ENCODE measurements at places on chromosomes 13 and 19.

DNA sequence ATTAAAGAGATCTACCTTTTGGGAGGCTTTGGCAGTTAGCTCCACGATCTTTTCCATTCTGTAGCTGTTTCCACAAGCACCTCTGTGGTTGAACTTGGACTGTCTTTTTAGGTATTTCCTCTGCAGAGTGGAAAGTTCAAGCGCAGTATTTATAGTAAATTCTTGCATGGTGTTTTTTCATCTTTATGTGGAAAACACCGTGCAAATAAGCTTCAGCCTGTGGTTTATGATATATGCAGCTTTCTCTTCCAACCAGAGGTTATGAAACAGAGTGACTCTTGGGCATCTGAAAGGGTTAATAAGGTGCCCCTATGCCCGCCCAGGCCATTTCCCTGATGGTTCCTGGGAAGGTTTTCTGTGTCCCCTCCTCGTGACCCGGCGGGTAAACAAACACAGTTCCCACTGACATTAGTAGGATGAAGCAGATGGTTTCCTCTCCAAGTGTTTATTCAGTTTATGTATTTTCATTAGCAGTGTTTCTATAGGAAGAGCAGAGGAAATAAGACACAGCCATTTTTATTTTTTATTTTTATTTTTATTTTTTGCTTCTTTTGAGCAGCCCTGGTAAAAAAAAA, 39.7 kb upstream of the RNF113B start:
- no peak for DNase-seq

DNA sequence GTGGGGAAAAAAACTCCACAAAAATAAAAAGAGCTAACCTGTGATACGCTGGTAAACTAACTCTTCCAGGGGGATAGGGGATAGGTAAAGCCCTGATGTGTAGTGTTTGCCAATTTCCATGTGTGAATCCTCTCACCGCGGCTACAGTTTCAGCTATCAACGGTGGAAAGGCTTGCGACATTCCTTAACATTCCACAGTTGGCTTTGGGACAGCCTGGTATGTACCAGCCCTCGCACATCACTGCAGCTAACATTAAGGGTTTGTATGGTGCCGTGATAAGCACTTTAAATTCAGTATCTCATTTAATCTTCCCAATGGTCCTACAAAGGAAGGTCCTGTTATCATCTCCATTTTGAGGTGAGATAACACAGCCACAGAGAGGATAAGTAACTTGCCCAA, 112.4 kb downstream of the KATNAL1 start:
- no peak for DNase-seq

GRCh38 chr19:35775046-35775297, 392 bp upstream of the ARHGAP33 start:
- DNase-seq: no peak

DNA sequence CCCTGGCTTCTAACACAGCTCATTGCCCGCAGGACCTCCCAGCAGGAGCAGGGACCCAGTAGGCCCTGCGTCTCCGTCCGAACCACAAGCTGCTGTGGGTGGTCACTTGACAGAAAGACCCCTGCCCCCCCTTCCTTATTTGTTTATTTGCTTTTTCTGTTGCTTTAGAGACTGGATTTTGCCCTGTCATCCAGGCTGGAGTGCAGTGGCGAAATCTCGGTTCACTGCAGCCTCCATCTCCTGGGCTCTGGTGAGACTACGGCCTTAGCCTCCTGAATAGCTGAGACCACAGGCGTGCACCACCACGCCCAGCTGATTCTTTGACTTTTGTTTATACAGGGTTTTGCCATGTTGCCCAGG, 7.6 kb upstream of the PTBP1 start:
- no peak for DNase-seq

- DNase-seq: no peak
Measured at GRCh38 chr13:35781036-35782000, 304.8 kb upstream of the MAB21L1 start.

GRCh38 chr19:11452620-11453310, 17.3 kb downstream of the PRKCSH start:
- no peak for DNase-seq

DNA sequence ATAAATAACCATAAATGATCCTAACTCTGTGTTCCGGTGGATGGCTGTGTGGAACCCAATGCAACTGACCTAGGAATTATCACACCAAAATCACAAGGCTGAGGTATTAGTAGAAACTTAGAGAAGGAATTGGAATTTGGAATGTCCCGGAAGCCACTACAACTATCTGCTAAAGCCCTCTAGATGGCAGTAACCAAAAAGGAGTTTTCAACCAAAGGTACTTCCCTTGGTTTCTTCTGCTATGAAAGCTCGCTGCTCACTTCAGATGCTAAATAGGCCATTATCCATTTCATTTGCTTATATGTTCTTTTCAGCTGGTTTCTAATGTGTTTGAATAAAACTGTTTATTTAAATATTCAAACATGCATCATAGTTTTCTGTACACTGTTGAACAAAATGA, 1589.1 kb upstream of the SPRY2 start:
- DNase-seq: no peak

GRCh38 chr13:24875566-24875965, 111.6 kb downstream of the RNF17 start:
- DNase-seq: no peak

- DNase-seq: no peak
Measured at GRCh38 chr19:17490411-17490810, 20.1 kb downstream of the SLC27A1 start.

DNA sequence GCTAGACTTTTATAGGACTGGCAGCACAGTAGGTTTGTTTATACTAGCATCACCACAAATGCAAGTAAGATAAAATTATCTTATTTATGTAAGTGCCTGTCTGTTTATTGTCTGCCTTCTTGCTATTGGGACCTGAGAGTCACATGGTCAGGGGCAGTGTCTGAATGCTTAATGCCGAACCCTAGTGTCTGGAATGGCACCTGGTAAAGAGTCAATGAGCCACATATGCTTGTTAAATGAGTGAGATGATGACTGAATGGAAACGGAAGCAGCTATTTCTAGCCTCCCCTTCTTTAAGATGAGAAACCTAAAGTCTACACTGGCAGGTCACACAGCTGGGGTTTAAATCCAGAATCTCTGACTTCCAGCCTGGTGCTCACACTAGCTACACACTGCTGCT, 92.2 kb downstream of the STOML3 start:
- DNase-seq: no peak

GRCh38 chr19:17706750-17707181, 12.5 kb upstream of the MAP1S start:
- DNase-seq: no peak

DNA sequence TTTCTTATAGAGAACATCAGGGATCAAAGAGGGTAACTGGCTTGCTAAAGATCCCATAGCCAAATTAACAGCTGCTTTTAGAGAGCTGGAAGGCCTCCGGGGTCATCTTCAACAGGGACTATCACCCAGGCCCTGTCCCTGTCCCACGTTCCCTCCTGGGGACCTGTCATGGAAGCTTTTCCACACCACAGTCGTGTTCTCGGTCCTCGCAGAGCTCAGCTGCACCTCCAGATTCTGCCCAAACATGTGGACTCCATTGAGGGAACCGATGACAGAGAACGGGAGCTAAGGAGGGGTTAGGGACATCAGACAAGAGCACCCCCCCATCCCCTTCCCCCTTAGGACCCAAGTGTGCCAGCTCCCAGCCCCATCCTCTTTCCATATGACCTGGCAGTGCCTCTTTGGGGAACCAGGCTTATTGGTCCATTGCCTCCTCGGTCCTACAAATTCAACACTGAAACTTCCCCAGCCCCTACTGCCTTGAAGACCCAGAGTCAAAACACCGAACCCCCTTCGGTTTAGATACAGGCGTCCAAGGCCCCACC, 568 bp downstream of the FUZ start:
- no peak for DNase-seq

GRCh38 chr13:90500569-90500968, 846.9 kb upstream of the MIR17HG start:
- no peak for DNase-seq

GRCh38 chr13:76803831-76804230, 82.4 kb downstream of the KCTD12 start:
- DNase-seq: no peak

GRCh38 chr19:54282686-54283470, 2.0 kb upstream of the LILRB2 start:
- no peak for DNase-seq

- no peak for DNase-seq
Measured at GRCh38 chr13:29578300-29579085, 17.0 kb downstream of the SLC7A1 start.

- no peak for DNase-seq
Measured at GRCh38 chr19:29833614-29834261, 21.9 kb downstream of the CCNE1 start.

- DNase-seq: no peak
Measured at GRCh38 chr13:102687520-102687919, 7.3 kb downstream of the METTL21C start.

DNA sequence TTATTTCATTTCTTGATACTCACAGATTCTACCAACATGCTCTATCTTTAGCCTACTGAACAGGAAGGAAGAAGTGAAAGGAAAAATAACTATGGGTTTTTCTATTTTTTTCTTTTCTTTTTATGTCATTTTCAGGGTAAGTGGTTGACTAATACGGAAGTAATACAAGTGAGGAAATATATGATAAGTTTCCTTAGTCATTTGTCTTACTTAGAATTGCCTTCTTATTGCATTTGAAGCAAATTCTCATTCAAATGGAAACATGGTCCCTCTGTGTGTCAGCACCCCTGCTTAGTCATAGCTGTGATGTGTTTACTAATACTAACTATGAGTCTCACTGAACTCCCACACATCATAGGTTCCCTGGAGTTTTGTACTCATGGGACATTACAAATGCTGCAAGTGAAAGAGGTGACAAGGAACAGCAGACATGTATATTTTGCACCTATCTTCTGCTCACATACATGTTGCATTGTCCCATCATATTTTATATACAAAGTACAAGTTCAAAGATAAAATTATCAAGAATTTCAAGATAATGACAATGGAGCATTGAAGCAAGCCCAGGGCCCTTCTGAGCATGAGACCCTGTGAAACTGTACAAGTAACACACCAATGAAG, 60.1 kb downstream of the DCT start:
- no peak for DNase-seq

- no peak for DNase-seq
Measured at GRCh38 chr13:78299832-78300623, 303.3 kb downstream of the POU4F1 start.

- no peak for DNase-seq
Measured at GRCh38 chr19:45472563-45473366, 5.0 kb downstream of the FOSB start.

DNA sequence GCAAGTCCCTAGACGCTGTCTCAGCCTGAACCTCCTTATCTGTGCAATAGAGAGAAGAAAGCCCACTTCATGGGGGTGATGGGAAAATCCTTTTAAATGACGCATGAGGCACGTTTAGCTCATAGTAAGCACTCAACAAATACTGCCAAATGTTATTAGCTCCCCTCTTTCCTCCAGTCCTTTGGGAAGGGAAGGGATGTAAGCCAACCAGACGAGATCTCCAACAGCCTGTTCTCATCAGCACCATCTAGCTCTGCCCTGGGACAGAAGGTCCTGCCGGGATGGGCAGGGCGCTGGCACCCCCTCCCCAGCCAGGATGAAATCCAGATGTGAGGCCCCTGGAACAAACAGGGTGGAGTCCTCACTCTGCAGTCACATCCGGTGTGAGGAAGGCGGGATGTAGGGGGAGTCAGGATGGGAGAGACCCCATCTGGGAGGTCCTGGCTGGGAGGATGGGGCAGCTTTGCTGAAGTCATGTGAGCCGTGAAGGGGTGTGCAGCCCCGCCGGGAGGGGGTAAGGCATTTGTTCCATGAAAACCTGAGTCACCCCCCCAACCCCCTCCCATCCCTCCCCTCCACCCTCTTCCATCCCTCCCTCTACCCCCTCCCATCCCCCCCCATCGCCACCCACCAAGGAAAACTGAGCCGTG, 4.6 kb downstream of the S1PR2 start:
- DNase-seq: no peak

GRCh38 chr13:35865341-35866240, 265.6 kb downstream of the DCLK1 start:
- no peak for DNase-seq
